MG63 (cell line): ENCODE measurements at places on chromosomes 2 and 18.

GRCh38 chr2:101724125-101724474, 26.6 kb downstream of the MAP4K4 start:
- no peak for DNase-seq

GRCh38 chr2:149463328-149464002, 124.1 kb downstream of the MMADHC start:
- DNase-seq: no peak

- DNase-seq: no peak
These were observed 84.4 kb upstream of the LYPD1 start for GRCh38 chr2:132754392-132754791.

GRCh38 chr2:182384860-182385259, 42.0 kb downstream of the PDE1A start:
- DNase-seq: no peak

GRCh38 chr2:149058936-149059335, 20.4 kb downstream of the LYPD6B start:
- no peak for DNase-seq

DNA sequence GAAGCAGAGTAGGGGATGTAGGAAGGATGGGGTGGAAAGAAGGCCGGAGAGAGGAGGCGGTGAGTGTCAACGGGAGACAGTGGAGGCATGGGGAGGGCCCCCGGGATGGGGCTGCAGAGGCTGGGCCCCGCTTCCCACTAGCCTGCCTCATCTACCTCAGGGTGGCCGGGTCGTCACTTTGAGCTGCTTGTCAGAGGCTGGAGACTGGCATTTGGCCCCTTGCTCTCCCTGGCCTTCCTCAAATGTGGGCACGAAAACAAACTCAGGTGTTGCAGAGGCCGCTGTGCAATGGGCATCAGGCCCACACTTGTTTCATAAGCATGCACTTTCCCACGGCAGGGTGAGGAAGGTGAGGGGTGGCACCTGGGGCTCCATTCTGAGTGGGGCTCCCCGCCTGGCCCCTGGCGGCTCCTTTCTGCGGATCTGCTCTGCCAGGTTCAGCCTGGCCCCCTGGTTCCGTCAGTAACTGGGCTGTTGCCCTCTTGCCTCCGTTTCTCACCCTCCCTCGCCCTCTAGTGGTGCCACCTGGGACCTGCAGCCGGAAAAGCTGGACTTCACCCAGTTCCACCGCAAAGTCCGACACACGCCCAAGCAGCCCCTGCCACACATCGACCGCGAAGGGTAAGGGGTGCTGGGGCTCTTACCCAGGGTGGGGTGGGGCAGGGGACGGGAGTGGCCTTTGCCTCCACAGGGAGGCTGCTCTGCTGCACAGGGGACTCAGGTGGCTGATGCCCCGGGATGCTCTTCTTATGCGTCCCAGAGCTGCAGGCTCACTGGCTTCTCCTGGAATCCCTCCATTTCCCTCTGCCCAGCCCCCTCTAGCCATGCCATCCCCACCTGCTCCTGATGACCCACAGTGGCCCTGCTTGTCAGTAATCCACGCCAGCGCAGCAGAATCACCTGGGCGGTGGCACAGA, 125.4 kb downstream of the CTIF start:
- DNase-seq: no peak

GRCh38 chr2:15279201-15279876, 281.8 kb downstream of the NBAS start:
- DNase-seq: no peak

DNA sequence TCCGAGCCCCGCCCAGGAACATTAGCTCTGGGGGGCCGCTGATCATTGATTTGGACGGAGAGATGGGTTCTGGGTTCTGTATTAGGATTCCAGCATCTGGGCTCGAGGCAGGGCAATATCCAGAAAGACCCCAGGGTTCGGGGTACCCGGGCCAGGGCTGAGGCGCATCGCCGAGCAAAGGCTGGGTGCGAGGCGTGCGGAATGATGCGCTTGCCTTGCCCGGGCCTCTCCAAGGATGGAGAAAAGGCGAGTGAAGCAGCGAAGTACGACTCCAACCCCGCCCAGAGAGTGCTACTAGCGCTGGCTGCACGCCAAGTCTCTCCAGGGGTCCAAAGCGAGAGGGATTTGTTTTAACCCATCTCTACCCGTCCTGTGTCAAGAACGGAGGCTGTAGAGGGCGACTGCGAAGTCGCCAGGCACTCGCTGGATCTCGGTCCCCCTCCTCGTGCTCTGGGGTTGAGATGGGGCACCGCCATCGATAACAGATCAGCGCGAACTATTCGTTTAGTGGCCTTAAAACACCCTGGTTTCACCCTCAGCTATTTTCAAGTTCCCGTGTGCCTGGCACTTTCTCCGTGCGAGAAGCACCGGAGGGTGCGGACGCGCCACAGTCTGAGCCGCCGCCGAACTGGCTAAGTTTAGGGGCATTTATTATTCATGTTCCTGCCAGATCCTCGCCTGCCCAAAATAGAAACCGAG, 1.9 kb downstream of the ADCYAP1 start:
- DNase-seq: no peak

DNA sequence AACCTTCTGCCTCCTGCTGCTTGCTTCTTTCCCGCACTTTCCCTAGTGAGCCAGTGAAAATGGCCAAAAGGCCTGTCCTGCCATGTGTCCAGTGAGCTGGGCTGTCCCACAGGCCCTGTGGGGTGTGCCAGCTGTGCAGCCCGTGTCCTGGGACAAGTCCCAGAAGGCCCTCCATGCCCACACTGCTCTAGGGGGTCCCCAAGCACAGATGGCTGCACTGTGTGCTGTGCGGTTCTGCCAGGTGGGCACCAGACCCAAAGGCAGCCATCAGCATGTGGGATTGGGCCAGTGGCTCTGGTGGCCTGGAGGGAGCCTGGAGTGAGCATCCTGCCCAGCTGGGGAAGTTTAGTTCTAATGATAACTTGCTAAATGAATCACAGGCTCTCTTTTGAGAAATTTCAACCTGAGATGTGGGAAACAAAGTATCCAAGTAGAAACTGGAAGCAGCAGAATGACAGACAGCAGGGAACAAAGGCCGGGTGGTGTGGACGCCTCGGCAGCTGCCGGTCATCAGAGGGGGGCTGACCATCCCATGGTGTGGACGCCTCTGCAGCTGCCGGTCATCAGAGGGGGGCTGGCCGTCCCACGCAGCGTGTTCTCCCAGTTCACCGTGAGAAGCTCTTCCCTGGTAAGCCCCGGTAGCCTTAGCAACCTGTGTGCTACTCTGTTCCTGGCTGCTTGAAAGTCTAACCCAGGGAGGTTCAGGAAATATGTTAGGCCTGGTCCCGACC, 9.9 kb upstream of the CNDP2 start:
- DNase-seq: no peak

GRCh38 chr18:75247611-75248421, 37.2 kb downstream of the TSHZ1 start:
- no peak for DNase-seq

- DNase-seq: no peak
These were observed 87.8 kb upstream of the RAB6C start for GRCh38 chr2:129891341-129892320.

- no peak for DNase-seq
These were observed 238.8 kb downstream of the TPGS2 start for GRCh38 chr18:36589857-36590543.

- peak; percentile 62 for DNase-seq
These were observed 17.9 kb upstream of the VPS4B start for GRCh38 chr18:63440219-63440618.

- DNase-seq: no peak
These were observed 129.6 kb downstream of the CERS6 start for GRCh38 chr2:168585700-168586099.

GRCh38 chr2:64861452-64862397, 127.5 kb upstream of the SLC1A4 start:
- no peak for DNase-seq

- peak; percentile 29 for DNase-seq
These were observed 42.3 kb upstream of the FAM136A start for GRCh38 chr2:70344195-70344594.

GRCh38 chr18:56407646-56408180, 230.7 kb downstream of the TXNL1 start:
- DNase-seq: no peak

DNA sequence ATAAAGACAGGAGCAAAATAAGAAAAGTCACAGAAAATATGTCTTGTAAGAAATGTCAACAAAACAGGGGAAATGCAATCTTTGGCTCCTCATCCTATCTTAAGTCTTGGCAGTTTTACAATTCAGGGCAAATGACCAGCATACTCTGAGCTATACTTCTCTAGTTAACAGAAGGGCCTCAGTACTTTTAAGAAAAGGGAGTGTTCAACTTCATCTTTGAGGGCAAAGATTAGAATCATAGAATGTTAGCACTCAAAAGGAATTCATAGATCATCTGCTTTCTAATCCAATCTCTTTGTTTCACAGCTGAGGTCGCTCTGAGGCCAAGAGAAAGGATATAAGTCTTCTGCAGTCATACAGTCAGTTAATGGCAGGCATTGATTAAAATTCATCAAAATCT, 174.0 kb upstream of the NT5C1B start:
- no peak for DNase-seq

GRCh38 chr2:56047136-56047535, 123.6 kb upstream of the EFEMP1 start:
- no peak for DNase-seq

- no peak for DNase-seq
These were observed 67.6 kb upstream of the RBBP8 start for GRCh38 chr18:22865354-22866116.

DNA sequence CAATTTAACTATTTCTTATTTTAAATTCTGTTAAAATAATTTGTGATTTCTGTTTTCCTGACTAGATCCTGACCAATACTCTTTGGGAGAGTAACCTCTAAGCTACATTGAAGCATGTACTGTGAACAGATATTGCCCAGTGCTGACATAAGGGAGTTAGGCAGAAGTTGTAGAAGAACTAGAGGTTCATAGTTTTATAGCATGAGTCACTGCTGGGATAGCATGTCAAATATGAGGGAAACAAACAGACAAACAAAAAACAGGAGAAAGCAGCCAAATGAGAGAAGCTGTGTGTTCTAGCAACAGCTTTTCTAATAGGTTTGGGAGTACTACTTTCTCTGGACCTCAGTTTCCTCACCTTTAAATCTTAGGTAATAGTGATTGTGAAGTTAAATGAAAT, 72.4 kb downstream of the CERS6 start:
- no peak for DNase-seq

- DNase-seq: no peak
These were observed 103.5 kb downstream of the LBH start for GRCh38 chr2:30334762-30335363.

GRCh38 chr2:124683536-124684428, 658.7 kb downstream of the CNTNAP5 start:
- DNase-seq: no peak

GRCh38 chr2:235394278-235394828, 99.5 kb upstream of the AGAP1 start:
- no peak for DNase-seq
